Islet precursor cell (in vitro differentiated cells): ENCODE measurements at places on chromosomes 5 and 9.

DNA sequence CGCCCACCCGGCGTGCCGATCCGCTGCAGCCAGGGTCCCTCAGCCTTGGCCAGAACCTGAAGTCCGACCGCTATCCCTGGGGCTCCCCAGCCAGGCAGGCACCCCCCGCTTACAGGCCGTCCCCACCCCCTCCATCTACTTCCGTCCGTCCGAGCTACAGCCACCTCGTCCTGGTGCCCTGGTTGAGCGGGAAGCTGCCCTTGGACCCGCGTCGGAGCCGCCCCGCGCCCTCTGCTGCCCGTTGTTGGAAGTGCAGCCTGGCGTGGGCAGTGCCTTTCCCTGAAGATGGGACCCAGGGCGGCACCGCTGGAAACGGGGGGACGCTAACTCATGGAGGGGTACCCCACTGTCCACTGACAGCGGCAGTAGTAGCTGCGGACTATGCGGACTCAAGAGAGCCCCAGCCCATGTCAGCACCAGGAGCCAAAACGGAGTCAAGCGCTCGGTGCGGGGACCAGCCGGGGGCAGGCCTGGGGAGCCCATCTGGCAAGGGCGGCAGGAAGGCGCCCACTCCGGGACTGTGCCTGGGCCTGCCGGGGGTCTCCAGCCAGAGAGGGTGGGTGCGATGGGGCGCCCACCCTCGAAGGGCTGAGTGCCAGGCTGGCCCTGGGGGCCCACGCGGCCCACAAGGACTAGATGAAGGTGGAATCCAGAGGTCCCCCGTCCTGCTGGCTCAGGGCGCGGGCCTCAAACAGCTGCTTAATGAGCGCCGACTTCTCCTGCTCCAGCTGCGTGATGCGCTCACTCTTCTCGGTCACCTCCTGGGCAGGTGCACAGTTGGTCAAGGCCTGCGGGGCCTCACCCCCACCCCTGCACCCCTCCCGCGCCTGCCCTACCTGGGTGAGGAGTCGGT is 6.1 kb downstream of the SAPCD2 start:
- peak; percentile 78 for DNase-seq

- DNase-seq = peak; percentile 99
Observed at GRCh38 chr5:175842951-175843793, 28.2 kb upstream of the CPLX2 start.

DNA sequence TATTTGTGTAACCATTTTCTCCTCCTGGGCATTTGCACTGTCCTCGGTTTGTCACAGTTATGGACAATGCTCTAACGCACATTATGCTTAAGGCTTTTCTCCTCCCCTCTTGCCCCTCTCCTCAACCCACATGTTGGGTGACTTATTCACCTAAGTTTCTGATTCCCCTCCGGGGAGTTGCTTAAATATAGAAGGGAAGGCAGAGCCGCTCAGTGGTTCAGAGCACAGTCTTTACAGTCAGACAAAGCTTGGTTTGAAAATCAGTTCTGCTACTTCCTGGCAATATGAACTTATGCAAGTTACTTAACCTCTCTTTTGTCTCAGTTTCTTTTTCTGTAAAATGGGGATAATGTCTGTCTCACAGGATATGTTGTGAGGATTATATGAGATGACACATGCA is 41.2 kb upstream of the SPRY4 start:
- no peak for DNase-seq

- peak; percentile 47 for DNase-seq
Observed at GRCh38 chr9:134525841-134526583, 115.6 kb upstream of the COL5A1 start.

- DNase-seq = no peak
Observed at GRCh38 chr5:176530983-176531901, 6.0 kb downstream of the RNF44 start.

DNA sequence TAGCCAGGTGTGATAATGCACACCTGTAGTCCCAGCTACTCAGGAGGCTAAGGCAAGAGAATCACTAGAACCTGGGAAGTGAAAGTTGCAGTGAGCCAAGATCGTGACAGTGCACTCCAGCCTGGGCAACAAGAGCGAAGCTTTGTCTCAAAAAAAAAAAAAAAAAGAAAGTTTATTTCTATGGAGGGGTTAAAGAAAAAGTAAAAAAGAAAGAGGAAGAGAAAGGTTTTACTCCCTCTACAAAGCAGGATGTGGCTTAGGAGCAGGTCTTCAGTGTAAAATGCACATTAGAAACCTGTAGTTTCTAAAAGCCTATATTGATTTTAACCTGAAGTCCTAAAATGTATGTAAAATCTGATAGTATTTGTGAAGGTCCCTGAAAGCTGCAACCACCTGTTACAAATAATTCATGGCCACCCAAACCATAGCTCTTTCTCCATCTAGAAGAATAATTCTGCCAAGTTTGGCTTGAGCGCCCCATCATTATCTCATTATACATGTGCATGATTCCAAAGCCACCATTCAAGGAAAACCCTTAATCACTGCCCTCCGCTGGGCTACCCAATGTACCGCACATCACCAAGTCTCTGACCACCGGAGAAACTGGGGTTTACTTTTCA is 3.4 kb downstream of the FNBP1 start:
- no peak for DNase-seq

DNA sequence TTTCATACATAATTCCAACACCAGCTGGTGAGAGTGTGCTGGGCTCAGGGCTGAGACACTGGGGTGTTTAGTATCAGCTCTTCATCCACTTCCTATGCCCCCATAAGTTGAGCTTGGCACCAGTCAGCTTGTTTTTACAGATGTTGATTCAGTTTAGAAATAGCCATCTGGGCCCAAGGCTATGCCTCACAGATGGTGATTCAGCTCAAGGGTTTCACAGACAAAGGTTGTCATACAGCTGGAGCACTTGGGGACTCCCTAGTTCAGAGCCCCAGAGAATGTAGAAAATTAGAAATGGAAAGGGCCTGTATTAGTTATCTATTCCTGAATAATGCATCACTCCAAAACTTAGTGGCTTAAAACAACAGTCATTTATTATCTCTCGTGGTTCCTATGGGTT is 10.3 kb upstream of the CRHBP start:
- DNase-seq = no peak

DNA sequence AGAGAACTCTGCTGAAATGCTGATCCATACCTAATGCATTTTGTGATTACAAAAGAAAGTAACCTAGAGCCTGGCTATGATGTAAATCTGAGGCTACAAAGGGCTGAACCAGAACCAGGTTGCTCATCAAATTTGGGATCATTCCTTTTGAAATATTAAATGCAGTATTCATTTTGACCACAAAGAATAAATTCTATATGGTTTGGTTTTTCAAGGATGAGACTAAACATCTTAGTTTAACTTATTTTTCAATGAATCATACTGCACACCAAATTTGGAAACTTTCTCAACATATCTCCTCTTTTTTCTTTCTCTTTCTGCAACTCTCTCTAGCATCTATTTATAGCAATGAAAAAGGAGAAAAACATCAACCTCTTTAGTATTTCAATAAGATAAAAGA is 46.5 kb downstream of the CEMIP2 start:
- DNase-seq = no peak
